ENCODE measurements at places on chromosomes 12 and 14. TPM values are rescaled to one million over a fixed set of nuclear protein-coding genes. Genes with fewer than 3 reads are reported as not detected.

- H3K4me1 ChIP-seq: no peaks in the 10 kb centered on the region
- no peak overlapping the region for H3K27ac ChIP-seq
- no peak for DNase-seq
- H3K36me3 ChIP-seq: no peaks in the 10 kb centered on the region
- H3K27me3 ChIP-seq: no peaks in the 10 kb centered on the region
Observed at GRCh38 chr14:52422650-52423356, 108.7 kb downstream of the PTGER2 start.

ALDH1L2 gene
- polyA plus RNA-seq: 4.0 TPM

DNA sequence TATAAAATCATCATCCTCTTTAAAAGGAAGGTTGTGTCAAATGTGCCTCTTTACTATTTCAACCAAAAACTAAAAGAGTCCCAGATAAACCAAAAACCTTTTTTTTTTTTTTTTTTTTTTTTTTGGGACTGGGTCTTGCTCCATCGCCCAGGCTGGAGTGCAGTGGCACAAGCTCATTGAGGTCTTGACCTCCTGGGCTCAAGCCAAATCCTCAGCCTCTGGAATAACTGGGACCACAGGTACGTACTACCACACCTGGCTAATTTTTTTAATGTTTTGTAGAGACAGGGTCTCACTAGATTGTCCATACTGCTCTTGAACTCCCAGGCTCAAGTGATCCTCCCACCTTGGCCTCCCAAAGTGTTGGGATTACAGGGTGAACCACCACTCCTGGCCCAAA, 16.4 kb upstream of the SELPLG start:
- H3K36me3 ChIP-seq: no peaks in the 10 kb centered on the region
- no peak overlapping the region for H3K4me3 ChIP-seq
- H3K27ac ChIP-seq: no peak overlapping the region
- H3K4me1 ChIP-seq: peaks cover 46% of the 10 kb centered on the region
- DNase-seq: no peak
- H3K27me3 ChIP-seq: no peaks in the 10 kb centered on the region

- H3K27ac ChIP-seq: no peak overlapping the region
- no peak overlapping the region for H3K4me3 ChIP-seq
- H3K4me1 ChIP-seq: peaks cover 5% of the 10 kb centered on the region
- DNase-seq: no peak
- H3K27me3 ChIP-seq: no peaks in the 10 kb centered on the region
Observed at GRCh38 chr12:28550757-28551704, 360.8 kb downstream of the CCDC91 start.

SERPINA5 gene
- polyA plus RNA-seq: 0.84 TPM

DNA sequence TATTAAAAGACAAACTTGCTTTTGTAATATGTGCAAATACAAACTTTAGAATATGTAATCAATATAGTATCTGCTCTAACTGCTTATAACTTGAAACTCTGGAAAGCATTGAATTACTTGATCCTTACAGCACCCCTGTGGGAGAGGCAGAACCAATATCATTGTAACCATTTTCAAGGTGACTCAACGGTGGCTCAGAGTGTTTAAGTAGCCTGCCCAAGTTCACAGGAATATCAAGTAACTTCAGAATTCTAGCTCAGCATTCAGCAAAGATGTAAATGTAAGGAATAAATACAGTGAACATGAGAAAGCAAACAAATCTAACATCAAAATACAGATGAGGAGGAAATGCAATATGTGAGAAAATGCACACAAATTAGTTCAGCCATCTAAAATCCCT, 264.6 kb downstream of the NELL2 start:
- no peak for DNase-seq
- H3K4me1 ChIP-seq: no peaks in the 10 kb centered on the region
- no peak overlapping the region for H3K27ac ChIP-seq
- H3K4me3 ChIP-seq: no peak overlapping the region
- no peaks in the 10 kb centered on the region for H3K27me3 ChIP-seq

GRCh38 chr14:69543341-69544115, 31.1 kb downstream of the CCDC177 start:
- no peak overlapping the region for H3K27ac ChIP-seq
- no peak overlapping the region for H3K4me3 ChIP-seq
- H3K36me3 ChIP-seq: no peaks in the 10 kb centered on the region
- peaks cover 46% of the 10 kb centered on the region for H3K27me3 ChIP-seq

DNA sequence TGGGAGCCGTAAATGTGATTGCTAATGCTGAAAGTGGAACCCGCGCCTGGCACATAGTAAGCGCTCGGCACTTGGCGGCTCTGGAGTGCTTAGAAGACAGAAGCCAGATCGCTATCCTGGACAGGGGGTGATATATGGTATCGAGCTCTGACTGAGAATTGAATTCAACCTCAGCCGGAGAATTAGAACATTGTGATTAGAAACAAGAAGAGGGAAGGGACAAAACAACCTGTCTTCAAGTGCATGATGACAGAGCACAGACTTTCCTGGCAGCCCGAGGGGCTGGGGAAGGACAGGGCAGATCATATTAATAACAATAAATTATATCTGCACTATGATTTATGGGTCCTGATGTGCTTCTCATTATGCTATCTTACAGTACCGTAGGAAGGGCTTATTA, 66.9 kb upstream of the TBX3 start:
- no peak overlapping the region for H3K27ac ChIP-seq
- peaks cover 5% of the 10 kb centered on the region for H3K4me1 ChIP-seq
- DNase-seq: no peak

NT5DC3 gene
- 6.0 TPM for polyA plus RNA-seq

GRCh38 chr14:66662374-66662773, 154.4 kb downstream of the GPHN start:
- no peaks in the 10 kb centered on the region for H3K4me1 ChIP-seq
- no peaks in the 10 kb centered on the region for H3K36me3 ChIP-seq
- H3K27ac ChIP-seq: no peak overlapping the region
- no peak for DNase-seq
- no peaks in the 10 kb centered on the region for H3K27me3 ChIP-seq

OR6C2 gene
- not detected for polyA plus RNA-seq

DNA sequence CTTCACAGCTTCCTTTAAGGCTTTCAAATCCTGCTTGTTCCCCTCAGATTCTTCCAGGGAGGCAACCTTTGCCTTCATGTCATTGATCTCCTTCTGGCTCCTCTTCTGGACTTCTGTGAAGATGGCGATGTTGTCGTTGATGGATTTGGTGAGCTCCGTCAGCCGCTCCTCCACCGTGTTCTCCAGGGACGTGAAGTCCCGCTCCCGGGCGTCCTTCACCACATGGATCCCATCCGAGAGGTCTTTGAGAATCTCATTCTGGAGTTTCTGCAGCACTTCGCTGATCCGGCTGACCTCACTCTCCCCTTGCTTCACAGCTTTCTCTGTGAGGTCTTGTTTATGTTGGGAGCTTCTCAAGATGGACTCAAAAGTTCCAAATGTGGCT, 7.9 kb downstream of the CKAP4 start:
- H3K4me1 ChIP-seq: no peaks in the 10 kb centered on the region
- DNase-seq: no peak
- no peak overlapping the region for H3K4me3 ChIP-seq
- H3K36me3 ChIP-seq: no peaks in the 10 kb centered on the region

GRCh38 chr12:78759367-78759766, 105.2 kb upstream of the SYT1 start:
- no peaks in the 10 kb centered on the region for H3K4me1 ChIP-seq
- DNase-seq: no peak
- no peak overlapping the region for H3K27ac ChIP-seq
- H3K36me3 ChIP-seq: no peaks in the 10 kb centered on the region

GRCh38 chr12:104387190-104387589, 69.6 kb upstream of the CHST11 start:
- no peak overlapping the region for H3K27ac ChIP-seq
- H3K4me1 ChIP-seq: peaks cover 2% of the 10 kb centered on the region
- H3K27me3 ChIP-seq: no peaks in the 10 kb centered on the region
- H3K36me3 ChIP-seq: no peaks in the 10 kb centered on the region
- no peak overlapping the region for H3K4me3 ChIP-seq

- no peaks in the 10 kb centered on the region for H3K4me1 ChIP-seq
- no peak for DNase-seq
- H3K27ac ChIP-seq: no peak overlapping the region
- H3K27me3 ChIP-seq: no peaks in the 10 kb centered on the region
Observed at GRCh38 chr12:65510007-65510406, 231.5 kb downstream of the MSRB3 start.

DNA sequence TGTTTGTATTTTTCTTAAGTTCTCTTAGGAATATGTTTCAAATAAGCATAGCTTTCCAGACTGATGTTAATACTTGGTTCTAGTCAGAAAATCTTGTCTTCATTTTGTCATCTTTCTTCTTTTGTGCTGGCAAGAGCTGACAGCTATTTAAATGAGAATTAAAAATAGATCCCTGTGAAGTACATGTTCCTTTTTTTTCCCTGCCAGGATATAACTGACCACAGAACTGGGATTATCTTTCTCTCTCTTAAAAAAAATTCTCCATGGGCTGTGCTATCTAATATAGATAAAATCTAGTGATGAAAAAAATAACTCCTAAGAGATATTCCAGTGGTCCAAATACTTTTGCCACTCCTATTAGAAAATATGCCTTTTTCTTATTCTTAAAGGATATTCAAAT, 163.4 kb downstream of the AKAP6 start:
- H3K27ac ChIP-seq: no peak overlapping the region
- no peak for DNase-seq
- no peaks in the 10 kb centered on the region for H3K4me1 ChIP-seq
- no peak overlapping the region for H3K4me3 ChIP-seq

- H3K4me3 ChIP-seq: no peak overlapping the region
- H3K27ac ChIP-seq: no peak overlapping the region
- H3K27me3 ChIP-seq: no peaks in the 10 kb centered on the region
- DNase-seq: no peak
- no peaks in the 10 kb centered on the region for H3K36me3 ChIP-seq
Observed at GRCh38 chr12:6106218-6106617, 18.3 kb downstream of the VWF start.

DNA sequence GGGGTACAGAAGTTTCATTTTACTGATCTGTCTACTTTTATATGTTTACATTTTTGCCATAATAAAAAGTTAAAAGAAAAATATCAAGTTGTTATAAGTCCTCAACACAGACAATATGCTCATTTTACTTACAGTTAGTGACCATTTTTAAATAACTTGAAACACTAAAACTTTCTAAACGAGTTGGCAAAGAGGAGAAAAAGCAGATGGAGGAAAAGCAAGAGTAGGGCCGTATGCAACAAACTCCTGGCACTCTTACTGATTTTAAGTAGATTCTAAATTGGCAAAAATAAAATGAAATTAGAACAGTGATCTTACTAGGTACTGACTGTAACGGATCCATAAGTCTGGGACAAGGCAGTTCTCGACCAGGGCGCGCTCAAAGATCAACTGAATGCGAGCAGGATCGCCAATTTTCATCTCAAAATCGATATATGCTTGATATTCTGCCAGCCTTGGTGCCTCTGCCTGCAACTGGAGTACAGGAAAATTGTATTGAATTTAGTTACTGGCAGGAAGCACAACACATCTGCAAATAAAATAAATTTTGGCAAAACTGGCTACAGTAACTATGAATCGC, 22.3 kb downstream of the SART3 start:
- no peaks in the 10 kb centered on the region for H3K4me1 ChIP-seq
- no peaks in the 10 kb centered on the region for H3K27me3 ChIP-seq
- no peak overlapping the region for H3K27ac ChIP-seq
- DNase-seq: no peak

- H3K36me3 ChIP-seq: no peaks in the 10 kb centered on the region
- no peak overlapping the region for H3K27ac ChIP-seq
- H3K27me3 ChIP-seq: no peaks in the 10 kb centered on the region
Observed at GRCh38 chr14:20215196-20215595, 8.3 kb upstream of the OR11H6 start.

YY1 gene
- 124 TPM for polyA plus RNA-seq

Measured in left lung (tissue), 14 donors.